LoVo (cell line): ENCODE measurements at places on chromosomes 7 and 10.

- DNase-seq, result no peak
Measured at GRCh38 chr10:78259391-78259790, 225.7 kb downstream of the RPS24 start.

DNA sequence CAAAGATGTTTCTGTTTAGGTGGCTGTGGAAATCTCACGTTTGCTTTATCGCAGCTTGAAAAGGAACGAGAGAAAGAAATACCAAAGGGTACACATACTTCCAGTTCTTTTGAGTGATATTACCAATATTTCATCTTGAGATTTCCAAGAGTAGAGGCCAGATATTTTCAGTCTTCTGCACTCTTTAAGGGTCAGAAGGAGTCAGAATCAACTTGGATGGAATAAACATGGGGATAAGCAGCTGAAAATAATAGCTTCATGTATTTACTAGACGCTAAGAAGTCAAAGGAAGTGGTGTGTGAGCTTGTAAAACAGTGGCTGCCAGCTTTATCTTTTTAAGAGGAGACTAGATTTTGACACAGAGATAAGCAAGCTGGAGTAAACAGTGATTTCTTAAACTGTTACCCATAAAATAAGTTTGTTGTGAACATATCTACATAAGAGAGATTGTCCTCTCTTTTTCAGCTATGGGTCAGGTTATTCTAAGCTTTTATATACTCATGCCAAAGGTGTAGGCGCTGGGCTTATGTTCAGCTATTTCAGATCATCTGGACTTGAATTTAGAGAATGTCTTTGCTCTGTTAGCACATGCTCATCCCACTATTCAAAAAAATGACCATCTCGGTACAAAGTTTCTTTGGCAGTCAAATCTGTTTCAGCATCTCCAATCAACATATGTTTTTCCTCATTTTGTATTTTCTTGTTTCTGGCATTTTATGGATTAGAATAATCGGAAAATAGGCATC is 170.8 kb upstream of the TCF7L2 start:
- DNase-seq, result peak; percentile 13

DNA sequence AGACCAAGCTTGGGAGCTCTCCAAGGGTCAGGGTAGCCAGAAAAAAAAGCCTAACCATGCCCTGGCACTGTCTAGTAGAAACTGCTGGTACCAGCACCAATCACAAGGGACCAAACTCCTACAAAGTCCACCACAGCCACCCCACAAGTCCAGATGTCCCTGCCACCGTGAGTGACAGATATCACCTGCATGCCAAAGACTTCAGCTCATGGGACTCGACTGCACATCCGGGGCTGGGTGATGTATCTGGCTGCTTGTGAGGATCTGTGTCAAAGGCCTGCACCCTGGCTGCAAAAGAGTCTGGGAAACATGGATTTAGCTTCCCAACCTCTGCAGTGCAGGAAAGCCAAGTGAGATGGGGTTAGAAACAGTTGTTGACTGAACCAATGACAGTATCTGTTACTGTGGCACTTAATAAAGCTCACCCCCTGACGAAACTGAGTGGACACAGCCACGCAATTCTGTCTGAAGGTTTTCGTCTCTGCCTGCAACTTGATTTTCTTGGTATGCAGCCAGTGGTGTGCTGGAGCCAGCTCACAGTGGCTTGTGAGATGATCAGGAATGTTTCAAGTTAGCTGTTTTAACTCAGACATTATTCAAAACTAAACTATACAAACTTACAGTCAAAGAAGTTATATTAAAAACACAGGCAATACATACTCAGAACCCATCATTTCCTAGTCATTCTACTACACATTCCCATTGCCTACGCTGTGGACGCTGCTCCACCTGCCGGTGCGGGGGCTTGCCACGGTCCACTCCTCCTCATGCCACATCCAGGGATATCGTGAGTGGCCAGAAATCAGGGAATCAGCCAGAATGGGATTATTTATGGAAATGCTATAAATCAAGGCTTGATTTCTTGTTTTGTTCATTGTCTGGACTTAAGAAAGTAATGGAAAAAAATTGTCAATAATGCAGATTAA is 9.2 kb downstream of the ZNF488 start:
- DNase-seq, result no peak

GRCh38 chr7:6271060-6271658 is 1.3 kb downstream of the CYTH3 start:
- DNase-seq, result peak; percentile 54

- no peak for DNase-seq
Measured at GRCh38 chr7:79692015-79692414, 238.5 kb upstream of the MAGI2 start.

DNA sequence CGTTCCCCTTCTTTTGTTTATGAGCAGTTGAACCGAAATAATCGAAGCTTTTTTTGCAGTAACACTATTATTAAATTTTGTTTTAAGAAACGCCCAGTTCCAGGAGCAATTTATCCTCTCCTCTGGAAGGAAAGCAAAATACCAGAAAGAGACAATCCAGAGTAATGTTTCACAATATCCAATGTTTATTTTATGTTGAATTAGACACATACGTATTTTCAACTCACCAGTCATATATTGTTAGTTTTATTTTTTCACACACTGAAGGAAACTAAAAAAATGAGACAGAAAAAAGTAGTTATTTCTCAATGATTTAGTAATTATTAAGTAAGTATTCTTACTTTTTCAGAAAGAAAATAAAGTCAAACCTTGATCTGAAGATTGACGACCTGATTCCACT is 85.1 kb downstream of the MYOF start:
- no peak for DNase-seq

- DNase-seq, result peak; percentile 99
Measured at GRCh38 chr7:130486114-130486953, 5.6 kb upstream of the MEST start.
